ENCODE measurements at places on chromosomes 1 and 21.
A peak's percentile ranks its signal among the peaks of the same experiment; 100 is the strongest.

GRCh38 chr1:14468751-14469150, 129.7 kb upstream of the KAZN start:
- DNase-seq = no peak

DNA sequence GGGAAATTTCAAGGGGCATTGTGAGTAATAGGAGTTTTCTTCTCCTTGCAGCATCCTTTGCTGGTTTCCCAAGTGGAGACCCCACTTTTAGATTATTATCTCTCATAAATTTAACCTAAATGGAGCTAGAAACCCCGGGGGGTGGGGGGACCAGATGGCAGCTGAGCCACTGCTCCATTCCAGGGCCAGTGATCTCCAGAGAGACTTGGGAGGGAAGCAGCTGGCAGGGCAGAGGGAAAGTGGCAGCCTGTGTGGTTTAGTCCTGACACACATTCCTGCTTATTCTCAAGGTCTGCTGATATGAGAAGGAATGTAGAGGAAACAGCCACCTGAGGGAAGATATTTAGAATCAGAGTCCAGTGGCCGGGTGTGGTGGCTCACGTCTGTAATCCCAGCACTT, 16.3 kb downstream of the PCP4L1 start:
- no peak for DNase-seq

DNA sequence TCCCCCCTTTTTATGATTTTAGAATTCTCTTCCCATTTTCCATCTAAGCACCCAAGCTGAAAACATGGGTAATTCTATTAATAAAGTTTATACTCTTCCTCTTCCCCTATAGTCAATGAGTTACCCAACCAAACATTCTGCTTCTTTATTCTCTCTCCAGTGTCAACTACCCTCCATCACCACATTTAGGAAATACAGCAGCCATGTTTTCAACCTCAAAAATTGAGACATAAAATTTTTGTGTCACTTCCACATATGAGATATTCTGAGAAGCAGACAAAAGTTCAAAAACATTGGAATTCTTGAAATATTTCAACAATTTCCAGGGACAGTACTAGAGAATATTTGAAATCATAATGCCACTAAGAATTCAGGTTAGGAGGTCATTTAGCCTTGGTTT, 64.8 kb upstream of the ATP1A1 start:
- DNase-seq = no peak

- DNase-seq = no peak
These were observed 34.2 kb downstream of the AK5 start for GRCh38 chr1:77316006-77316405.

GRCh38 chr1:202155478-202156021, 4.9 kb downstream of the PTPN7 start:
- DNase-seq = no peak

GRCh38 chr1:9101510-9102146, 27.3 kb downstream of the GPR157 start:
- DNase-seq = peak; percentile 44

DNA sequence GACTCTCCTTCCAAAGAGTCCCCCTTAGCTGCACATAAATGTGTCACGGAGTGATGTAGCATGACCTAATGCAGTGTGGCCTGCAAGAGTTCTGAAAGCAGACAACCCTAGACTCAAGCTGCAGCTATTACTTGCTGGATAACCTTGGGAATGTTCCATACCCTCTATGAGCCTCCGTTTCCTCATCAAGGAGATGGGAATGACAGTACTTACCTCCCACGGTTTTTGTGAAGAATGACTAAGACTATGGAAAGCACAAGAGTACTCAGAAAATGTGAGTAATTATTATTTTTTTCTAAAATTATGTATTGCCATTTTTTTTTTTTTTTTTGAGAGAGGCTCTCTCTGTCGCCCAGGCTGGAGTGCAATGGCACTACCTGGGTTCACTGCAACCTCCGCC, 3.0 kb downstream of the TTC39A start:
- DNase-seq = no peak

- DNase-seq = no peak
These were observed 30.0 kb upstream of the C1orf185 start for GRCh38 chr1:51072043-51072439.

- DNase-seq = no peak
These were observed 10.4 kb upstream of the SYCP1 start for GRCh38 chr1:114844270-114844669.

- DNase-seq = no peak
These were observed 5.4 kb downstream of the MARCKSL1 start for GRCh38 chr1:32330558-32331151.

DNA sequence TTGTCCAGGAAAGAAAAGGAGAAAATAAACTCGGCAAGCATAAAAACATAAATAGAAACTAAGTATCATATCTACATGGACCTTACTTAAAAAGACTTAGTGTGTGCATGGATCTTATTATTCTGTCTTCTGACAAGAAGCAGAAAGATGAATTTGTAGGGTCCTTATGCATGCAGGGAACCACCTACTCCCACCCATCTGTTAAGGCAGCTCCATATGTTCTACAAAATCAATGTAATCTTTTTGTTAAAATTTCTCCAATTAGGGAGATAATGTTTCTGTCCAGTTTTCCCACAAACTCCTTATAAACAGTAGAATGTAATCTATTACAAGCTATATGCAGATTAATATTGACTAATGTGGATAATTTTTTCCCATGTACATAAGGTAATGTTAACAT, 13.9 kb upstream of the PTPN14 start:
- DNase-seq = no peak

DNA sequence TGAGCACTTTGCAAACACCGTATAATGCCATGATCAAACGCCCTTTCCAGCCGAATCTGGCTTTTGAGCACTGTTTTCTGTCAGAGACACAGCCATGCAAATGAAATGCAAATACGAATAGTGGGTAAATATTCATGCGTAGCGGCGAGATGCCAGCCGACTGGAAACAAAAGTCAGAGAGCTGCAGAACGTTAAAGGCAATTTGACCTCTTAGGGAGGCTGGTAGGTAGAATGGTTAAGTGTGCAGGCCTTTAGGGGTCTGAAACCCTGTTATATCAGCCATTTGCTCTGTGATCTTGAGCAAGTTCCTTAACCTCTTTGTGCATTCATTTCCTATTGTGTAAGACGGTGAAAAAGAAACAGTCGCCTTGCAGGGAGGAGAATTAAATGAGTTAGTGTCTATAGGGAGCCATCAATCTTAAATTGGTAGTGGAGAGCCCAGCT, 6.5 kb upstream of the SDHB start:
- DNase-seq = no peak

DNA sequence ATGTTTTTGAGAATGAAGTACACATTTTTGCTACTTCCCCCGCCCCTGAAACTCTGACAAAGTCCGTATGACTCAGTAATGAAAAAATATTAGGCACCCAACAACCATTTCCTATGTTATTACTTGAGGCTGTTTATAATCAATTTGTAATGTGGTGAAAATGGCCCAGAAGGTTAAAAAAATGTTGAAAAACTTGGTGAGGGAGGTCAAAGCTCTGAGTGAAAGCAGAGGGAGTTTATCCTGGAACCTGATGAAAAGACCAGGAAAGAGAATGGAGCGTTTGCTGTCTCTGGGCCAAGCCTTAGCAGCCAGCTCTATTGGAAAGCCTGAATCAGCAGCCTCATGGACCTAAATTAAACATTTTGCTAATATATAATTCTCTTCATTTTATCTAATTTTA, 367.7 kb upstream of the NEGR1 start:
- DNase-seq = no peak

DNA sequence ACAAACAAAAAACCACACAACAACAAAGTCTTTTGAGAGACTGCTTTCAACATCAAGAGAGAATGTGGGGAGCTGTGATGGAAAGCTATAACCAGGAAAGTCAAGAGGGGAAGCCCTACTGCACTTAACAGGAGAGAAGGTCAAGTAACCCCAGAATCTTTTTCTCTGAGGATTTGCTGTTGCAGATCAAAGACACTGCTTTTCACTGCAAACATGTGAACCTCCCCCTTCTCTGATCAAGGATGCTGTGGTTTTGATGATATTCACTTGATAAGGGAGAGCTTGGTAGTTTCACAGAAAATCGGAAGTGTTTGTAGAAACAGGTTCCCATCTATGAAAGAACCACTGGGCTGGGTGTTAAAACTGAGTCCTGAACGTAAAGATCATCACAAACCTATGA, 4.8 kb downstream of the ETV3 start:
- no peak for DNase-seq

DNA sequence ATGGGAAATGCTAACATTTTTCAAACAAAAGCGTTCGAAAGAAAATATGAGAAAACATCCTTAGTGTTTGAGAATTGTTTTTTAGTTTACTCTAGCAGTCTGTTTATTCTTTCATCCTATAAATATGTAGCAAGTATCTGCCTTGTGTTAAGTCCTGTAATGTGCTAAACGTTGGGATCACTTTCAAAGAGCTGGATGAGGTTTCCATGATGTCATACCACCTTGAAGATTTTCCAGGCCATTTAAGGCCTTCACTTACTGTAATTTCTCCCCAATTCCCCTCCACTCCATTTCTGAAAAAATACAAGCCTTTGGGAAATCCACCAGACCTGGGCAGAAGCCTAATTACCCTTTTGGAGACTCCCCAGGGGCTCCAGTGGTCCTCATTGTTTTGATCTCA, 24.2 kb upstream of the CTBS start:
- DNase-seq = no peak

DNA sequence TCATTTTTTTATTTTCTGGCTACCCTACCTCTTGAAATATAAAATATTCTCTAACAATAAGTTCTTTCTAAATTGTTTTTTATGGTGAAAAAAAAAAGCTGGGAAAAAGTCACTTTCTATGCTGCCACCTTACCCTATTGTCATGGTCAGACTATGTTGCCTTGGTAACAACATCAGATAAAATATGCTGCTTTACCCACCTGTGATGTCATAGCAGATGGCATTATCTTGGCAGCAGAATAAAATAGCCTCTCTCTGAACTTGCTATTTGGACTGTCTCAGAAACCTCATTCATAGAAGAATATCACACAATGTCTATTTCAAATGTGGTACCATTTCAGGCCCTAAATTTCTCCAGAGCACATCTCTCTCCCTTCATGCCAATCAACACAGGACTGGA, 69.6 kb upstream of the SGIP1 start:
- no peak for DNase-seq

- DNase-seq = no peak
These were observed 43.3 kb downstream of the IARS2 start for GRCh38 chr1:220137019-220137786.

DNA sequence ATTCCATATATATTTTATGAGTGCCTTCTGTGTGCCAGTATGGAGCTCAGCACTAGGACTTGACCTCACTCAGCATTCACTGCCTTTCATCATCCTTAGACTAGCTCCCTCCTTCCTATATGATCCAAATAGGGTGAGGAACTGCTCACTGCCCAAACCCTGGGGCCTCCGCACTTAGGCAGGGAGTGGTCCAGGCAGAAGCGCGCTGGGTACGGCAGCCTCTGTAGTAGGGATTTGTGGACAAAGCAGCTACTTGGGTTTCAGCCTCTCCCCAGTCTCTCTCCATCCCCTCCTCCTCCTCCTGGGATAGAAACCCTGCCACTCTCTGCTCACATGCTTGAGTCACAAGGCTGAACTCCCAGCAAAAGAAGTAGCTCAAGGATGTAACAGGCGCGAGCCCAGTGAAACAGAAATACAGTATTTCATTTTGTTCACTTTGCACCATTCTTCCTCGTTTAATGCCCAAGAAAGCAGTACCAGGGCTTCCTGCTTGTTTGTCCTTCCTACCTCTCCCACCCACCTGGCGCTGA, 32.9 kb downstream of the PLEKHA6 start:
- no peak for DNase-seq

DNA sequence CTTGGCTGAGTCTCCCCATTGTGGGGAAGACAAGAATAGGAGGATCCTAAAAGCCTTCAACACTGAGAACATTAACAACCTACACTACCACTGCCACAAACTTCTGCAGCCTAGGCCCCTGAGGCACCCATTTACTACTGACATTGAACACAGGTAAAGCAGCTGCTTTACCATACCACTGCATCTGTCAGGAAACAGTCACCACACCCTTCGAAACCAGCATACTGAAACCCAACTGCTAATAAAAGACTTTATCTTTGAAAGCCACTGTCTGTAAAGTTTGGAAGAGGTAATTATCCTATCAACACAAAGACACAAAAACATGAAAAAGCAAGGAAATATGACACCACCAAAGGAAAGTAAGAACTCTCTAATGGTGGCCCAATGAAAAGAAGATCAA, 7.4 kb downstream of the IFNAR1 start:
- DNase-seq = no peak

GRCh38 chr1:100959502-100960060, 63.7 kb downstream of the SLC30A7 start:
- no peak for DNase-seq

DNA sequence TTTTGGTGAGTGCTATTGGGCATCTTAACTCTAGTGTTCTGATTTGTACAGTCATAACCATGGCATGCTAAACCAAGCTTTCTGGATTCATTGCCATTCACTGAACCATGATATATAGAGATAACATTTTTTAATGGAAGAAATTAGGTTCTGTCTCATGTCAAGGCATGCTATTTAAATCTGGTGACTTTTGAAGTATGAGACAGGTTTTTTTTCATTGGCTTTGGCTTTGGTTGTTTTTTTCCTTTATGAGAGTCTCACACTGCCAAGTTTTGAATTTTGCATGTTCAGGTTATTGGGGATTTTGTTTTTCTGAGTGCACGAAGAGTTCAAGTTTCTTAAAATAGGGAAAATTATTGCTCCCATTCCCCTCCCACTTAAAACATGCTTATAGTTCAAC, 141.3 kb upstream of the ADAMTS5 start:
- no peak for DNase-seq

GRCh38 chr21:42465008-42465802, 30.8 kb downstream of the RSPH1 start:
- no peak for DNase-seq

DNA sequence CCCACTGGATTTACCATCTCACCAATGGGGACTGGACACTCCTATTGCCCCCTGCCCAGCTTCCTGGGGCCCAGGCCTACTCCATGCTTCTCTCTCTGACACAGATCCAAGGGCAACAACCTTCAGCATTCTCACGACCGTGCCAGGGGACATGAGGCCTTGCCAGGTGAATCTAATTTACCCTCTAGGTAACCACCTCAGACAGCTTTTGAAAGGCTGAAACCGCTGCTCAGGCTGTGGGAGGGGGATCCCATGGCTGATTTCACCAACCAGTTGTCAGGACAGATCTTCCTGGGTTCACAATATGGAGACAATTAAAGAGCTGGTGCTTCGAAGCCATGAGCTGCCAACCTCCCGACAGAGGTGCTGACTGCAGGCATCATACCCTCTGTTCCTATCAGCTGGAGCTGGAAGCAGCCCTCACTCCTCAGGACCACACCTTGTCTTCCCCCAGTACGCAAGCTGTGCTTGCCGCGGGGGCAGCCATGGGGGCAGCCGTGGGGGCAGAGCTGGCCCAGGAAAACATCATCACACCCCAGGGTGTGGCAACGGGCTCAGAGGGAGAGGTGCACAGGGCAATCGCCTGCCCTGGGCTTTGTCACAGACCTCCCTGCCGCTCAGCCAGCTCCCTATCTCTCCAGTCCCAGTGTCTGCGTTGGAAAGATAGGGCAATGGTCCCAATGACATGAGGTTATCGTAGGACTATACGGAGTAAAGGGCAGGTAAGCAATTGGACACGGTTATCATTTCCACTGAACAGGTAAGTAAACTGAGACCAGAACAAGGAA, 120.2 kb downstream of the DMRTB1 start:
- no peak for DNase-seq

Measured in SW 1271 (cell line).